Stimulated activated CD4-positive, alpha-beta T cell treated with anti-CD3 and anti-CD28 coated beads, Interleukin-15, amount 100 ng/mL, for 1 hour (primary cell): ENCODE measurements at places on chromosomes 11 and 22.

DNA sequence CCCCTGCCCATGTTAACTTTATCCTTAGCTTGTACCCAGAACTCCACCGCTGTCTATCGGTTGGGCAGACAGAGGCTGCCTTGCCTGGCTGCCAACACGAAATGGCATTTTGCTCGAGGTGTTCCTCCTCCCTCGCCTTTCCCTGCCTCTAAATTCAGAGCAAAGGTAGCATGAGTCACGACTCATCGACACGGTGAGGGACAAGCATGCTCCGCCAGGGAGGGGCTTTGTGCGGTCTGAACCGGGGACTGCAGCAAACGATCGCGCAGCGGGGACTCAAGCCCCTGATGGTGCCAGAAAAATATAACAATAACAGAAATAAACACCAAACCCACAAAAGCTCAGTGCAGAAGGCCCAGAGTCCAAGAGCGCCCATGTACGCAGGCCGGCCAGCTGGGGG lies 52.3 kb downstream of the RTL6 start:
- no peak for DNase-seq

DNA sequence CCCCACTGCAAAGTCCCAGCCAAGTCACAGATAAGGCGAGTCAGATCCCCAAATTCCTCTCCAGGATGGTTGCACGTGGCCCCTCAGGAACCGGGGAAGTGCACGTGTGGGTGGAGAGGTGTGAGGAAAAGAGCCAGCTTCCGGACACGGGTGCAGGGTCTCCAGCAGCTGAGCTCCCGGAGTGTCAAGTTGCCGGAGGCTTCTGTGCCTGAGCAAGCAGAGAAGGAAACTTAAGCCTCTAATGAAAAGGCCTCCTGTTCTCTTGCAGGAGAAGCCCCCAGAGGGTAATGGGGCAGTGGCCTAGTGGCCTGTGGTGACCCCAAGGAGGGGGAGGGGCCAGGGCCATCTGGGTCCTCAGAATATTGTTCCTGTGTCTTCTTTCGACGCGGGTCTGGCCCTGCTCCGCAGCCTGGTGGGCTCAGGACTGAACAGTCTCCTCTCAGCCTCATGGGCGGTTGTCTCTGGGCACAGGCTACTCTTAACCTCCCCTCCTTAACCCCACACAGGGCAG lies 147.9 kb downstream of the FEZ1 start:
- DNase-seq = no peak

- no peak for DNase-seq
Measured at GRCh38 chr11:73012121-73012863, 129.8 kb downstream of the FCHSD2 start.

DNA sequence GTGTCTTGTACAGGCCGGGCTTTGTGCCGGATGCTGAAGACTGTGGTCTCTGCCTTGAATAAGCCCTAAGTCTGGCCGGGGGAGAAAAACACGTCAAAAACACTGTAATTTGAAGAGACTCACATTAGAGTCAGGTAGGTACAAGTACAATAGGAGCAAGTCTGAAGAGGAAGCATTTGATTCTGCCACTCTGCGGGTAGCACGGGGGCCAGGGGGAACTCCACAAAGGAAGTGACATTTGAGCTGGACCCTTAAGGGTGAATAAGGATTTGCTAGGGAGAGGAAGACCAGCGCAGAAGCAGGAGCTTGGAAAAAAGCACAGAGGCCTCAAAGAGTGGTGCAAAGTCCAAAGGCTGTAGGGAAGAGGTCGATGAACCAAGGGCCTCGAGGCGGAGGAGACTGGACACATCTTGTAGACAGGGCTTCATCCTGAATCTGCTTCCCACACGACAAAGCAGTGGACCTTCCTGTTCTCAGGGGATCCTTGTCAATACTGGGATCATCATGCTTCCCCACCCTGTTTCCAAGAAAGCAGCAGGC lies 38.7 kb downstream of the BUD13 start:
- DNase-seq = no peak

- DNase-seq = no peak
Measured at GRCh38 chr11:47010179-47010578, 73.6 kb downstream of the CSTPP1 start.

- DNase-seq = no peak
Measured at GRCh38 chr11:45538363-45538762, 127.1 kb downstream of the CHST1 start.

- no peak for DNase-seq
Measured at GRCh38 chr22:31952472-31952871, 8.1 kb downstream of the YWHAH start.

- DNase-seq = no peak
Measured at GRCh38 chr11:10108915-10109680, 184.9 kb downstream of the SBF2 start.
